ENCODE measurements at places on chromosomes 2 and 18.

DNA sequence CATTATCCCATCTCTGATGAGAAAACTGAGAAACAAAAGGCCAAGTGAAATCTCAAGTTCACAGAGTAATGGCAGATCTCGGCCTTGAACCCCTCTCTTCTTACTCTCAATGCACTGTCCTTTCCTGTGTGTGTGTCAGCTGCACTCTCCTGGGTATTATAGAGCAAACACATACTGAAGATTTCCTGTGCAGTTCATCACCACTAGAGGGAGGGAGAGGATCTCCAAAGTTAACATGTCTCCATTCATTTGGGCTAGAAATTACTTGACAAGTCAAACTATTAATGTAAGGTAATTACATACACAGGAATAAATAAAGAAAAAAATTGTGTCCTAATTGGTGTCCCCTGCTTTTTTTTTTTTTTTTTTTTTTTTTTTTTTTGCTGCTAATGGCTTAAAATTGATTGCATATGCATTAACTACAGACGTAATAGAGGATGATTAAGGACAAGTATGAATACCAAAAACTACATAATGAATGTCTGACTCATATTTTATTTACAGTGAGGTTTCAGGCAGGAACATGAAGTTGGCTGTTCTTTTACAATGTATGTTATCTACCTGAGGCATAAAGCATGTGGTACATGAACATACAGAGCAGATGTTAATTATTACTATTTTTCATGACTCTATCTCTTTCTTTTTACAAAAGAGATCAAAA, 269.2 kb downstream of the NYAP2 start:
- peak; percentile 79 for DNase-seq

GRCh38 chr2:16320716-16321115, 344.9 kb downstream of the CYRIA start:
- no peak for DNase-seq

DNA sequence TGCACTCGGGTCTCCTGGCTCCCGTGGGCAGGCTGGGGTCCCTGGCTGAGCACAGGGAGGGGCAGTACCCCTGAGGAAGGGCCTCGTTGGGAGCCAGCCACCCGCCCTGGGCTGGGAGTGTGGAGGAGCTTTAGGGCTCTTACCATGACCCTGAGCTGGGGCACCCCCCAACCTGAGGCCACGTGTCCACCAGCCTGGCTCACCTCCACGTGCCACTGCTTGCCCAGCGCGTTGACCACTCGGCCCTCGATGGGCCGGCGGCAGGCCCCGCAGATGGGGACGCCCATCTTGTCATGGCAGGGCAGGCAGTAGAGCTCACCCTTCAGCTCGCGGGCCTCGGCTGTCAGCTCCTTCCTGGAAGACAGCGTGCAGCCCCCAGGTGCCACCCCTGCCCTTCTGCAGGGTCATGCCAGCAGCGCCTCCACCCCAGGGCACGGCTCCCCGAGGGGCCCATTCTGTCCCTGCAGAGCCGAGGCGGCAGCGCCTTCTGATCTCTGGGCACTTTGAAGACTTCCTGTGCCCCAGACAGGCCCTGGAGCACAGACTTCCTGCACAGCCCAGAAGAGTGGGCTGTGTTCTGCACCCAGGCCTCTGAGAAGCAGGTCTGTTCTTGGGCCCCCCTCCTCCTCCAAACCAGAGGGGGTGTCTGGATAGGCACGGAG, 4.0 kb upstream of the GPR17 start:
- DNase-seq = no peak

DNA sequence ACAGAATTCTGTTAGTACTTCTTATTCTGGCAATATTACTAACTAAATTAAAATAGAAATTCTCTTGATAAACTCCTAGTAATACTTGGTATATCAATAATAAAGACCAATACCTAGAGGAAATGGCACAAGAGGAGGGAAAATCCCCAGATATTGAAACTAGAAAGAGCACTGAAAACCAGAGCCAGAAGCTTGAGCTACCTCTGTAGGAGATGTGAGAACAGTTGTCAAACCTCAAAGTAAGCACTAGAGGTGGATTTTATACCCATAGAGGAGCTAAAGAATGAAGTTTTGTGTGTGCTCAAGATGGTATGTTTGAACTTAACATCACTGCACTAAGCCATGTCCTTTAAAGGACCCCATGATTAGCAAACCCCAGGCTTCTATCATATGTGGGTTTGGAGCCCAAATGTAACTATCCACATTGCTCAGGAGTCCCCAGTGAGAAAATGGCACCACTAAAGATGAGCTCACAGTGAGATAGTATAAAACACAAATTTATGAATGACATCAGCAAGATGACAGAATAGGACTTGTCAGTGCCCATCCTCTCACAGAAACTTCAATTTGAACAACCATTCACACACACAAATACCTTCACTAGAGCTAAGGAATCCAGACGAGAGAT, 122.1 kb downstream of the PKP4 start:
- DNase-seq = no peak

- DNase-seq = no peak
Observed at GRCh38 chr18:36503477-36503876, 206.0 kb downstream of the FHOD3 start.

GRCh38 chr2:157497638-157498314, 53.9 kb upstream of the CYTIP start:
- DNase-seq = peak; percentile 38

DNA sequence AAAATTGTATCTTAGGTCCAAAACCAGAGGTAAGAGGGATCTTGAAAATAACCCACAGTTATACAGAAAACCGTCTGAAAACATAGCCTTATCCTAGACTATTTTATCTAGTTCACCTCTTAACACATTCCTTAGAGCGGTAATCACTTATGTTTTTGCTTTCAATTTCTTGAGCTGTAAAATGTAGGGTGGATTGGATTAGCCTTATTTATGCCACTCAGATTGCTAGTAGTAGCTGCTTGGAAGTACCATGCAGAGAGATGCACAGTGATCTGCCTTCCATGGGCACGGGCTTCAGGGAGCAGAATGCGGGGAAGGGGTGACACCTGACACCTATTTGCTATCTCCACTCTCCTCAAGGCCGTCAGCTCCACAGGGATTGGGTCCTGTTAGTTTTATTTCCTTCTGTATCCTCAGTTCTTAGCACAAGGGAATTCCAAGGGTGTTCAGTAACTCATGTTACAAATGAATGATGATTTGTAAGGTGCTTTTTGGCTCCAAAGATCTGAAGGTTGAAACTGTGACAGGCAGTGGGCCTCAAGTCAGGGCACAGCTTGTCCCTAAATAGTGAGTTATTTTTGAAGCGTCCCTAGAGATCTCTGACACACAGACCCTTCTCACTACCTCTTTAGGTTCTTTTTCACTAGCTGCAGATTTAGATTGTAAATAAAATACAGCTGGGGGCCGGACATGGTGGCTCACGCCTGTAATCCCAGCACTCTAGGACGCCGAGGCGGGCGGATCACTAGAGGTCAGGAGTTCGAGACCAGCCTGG, 64.0 kb upstream of the PMAIP1 start:
- DNase-seq = no peak

- peak; percentile 76 for DNase-seq
Observed at GRCh38 chr2:11698009-11698922, 28.3 kb upstream of the NTSR2 start.

- DNase-seq = no peak
Observed at GRCh38 chr2:68009526-68009925, 53.3 kb downstream of the C1D start.
